ENCODE measurements at places on chromosomes 2 and 18.

- no peak for DNase-seq
Measured at GRCh38 chr2:60821587-60822302, 59.6 kb upstream of the REL start.

DNA sequence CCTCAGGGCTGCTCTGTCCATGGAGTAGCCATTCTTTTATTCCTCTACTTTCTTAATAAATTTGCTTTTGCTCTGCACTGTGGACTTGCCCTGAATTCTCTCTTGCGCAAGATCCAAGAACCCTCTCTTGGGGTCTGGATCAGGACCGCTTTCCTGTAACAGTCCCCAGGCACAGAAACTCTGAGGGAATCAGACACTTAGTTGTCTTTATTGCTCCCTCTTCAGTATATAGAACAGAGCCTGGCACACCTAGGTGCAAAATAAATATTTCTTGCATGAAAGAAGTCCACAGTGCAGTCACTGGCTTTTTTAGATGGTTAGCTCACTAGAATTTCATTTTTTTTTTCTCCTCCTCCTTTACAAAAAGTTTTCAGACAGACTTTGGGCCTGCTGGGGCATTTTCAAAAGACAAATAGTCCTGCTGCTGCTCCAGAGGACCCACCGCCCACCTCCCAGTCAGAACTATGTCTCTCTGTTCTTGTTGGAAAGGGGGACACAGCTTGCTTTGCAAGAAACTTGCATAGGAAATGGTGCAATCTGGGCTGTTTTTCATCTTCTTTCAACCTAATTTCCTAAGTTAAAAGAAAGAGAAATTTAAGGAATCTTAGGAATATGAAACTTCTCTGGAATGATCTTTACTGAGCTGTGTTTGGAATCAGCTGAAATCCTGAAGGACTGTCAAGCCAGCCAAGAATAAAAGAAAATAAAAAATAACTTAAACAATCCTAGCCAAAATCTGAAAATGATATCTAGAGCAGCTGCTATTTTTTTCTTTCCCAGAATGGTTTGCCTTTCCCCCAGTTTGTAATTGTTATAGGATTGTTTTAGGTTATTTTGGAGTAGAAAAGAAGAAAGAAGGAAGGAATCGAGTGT, 31.7 kb upstream of the MAP4K3 start:
- no peak for DNase-seq

- DNase-seq, result no peak
Measured at GRCh38 chr2:106018141-106018540, 176.0 kb downstream of the UXS1 start.

GRCh38 chr2:202624133-202624532, 10.6 kb upstream of the FAM117B start:
- no peak for DNase-seq

GRCh38 chr18:72922895-72923294, 55.1 kb upstream of the NETO1 start:
- DNase-seq, result no peak

- DNase-seq, result no peak
Measured at GRCh38 chr18:13760047-13760446, 33.6 kb downstream of the RNMT start.

- DNase-seq, result no peak
Measured at GRCh38 chr2:177547122-177547521, 154.5 kb downstream of the AGPS start.

- DNase-seq, result no peak
Measured at GRCh38 chr2:133253793-133254192, 314.5 kb downstream of the NCKAP5 start.

DNA sequence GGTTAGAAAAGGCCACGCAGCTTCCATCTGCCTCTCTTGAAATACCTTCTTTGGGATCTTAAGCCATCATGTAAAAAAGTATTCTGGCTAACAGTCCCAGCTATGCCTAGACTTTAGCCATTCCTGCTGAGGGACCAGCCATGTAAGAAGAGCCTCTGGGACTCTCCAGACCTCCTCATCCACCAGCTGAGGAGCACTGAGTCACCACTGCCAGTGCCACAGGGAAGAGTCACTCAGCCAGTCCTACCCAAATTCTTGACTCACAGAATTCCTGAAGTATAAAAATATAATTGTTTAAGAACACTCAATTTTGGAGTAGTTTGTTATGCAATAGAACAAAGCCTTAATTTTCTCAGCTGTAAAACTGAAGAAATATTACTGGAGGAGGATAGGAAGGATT, 436.7 kb downstream of the ZEB2 start:
- DNase-seq, result no peak

- no peak for DNase-seq
Measured at GRCh38 chr18:79458131-79458838, 62.6 kb downstream of the NFATC1 start.

- no peak for DNase-seq
Measured at GRCh38 chr2:54603796-54604195, 119.7 kb upstream of the EML6 start.

DNA sequence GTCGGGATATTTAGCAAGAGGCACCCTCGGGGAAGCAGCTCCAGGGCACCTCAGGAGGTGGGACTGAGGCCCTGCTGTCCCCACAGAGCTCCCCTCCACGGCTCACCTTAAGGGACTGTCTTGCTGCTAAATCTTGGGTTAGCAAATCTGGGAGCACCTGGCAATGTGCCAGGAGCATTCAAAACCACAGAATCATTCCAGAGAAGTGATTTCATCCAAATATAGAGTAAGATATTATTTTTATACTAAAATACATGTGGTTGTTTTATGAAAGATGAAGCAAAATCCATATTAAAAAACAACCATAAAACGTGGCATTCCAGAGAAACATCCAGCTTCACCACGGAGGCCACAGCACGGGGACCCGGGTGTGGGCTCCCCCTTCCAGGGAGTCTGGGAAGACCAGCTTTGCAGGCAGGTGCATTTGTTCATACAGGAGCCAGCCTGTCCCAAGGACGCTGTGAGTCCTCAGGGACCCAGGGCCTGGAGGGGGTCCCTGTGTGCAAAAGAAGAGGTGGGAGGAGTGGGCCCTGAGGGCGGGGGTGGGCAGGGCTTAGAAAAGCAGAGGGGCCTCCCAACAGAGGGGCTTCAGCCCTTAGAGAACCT, 16.3 kb downstream of the HS1BP3 start:
- DNase-seq, result no peak

DNA sequence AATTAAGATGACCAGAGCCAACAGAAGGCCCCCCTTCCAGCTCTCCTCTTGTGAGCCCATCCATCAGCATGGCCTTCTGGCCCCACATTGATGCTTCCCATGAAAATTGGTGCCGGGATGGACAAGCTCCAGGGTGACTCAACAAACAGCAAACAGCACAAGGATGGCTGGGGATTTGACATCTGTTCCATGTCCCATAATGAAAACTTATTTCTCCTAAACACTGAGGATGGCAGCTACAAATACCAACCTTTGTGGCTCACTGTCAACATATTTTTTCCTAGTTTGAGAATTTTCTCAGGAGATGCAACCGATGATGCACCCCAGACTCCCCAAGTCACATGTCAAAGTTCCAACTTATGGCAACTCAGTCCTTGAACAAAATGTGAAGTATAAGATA, 169.6 kb upstream of the SIX2 start:
- no peak for DNase-seq

DNA sequence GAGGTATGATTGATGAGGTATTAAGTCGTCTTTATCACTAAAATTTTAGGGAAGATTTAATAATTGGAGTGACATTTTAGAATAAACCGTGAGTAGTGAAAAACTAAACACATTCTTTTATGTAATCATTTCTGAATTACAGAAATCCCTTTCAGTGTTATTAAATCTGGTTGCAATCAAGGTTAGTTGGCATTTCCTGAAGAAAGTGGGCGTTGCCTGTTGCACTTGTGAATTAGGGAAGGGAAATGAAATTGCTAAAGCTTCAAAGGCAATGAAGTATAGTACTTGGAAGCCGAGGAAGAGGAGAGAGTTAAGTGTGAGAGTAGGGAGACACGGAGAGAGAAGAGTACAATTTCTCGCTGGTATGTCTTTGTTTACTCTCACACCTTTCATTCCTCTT, 274.5 kb downstream of the SLC8A1 start:
- no peak for DNase-seq

DNA sequence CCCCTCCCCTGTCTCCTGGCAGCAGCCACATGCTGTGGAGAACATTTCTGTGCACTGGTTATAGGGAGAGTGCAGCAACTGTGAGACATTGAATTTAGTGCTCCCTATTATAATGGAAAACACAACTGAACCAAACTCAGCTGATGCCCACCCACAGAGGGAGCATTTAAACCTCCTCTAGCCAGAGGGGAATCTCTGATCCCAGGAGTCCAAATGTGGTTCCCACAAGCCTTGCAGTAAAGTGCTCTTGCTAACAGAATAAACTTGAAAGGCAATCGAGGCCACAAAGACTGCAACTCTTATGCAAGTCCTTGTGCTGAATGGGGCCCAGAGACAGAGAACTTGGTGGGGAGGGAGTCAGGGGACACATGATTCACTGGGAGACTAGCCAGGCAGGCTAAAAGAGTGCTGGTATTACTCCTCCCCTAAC, 638.8 kb upstream of the VRK2 start:
- no peak for DNase-seq

DNA sequence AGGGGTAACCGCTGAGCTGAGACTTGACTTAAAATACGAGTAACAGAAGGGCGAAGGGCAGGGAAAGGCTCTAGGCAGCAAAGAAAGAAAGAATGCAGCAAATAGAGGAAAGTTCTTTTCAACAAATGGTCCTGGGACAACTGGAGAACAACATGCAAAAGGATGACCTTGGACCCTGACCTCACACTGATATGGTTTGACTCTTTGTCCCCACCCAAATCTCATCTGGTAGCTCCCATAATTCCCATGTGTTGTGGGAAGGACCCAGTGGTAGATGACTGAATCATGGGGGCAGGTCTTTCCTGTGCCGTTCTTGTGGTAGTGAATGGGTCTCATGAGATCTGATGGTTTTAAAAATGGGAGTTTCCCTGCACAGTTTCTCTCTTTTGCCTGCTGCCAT, 33.9 kb downstream of the ST3GAL5 start:
- no peak for DNase-seq

DNA sequence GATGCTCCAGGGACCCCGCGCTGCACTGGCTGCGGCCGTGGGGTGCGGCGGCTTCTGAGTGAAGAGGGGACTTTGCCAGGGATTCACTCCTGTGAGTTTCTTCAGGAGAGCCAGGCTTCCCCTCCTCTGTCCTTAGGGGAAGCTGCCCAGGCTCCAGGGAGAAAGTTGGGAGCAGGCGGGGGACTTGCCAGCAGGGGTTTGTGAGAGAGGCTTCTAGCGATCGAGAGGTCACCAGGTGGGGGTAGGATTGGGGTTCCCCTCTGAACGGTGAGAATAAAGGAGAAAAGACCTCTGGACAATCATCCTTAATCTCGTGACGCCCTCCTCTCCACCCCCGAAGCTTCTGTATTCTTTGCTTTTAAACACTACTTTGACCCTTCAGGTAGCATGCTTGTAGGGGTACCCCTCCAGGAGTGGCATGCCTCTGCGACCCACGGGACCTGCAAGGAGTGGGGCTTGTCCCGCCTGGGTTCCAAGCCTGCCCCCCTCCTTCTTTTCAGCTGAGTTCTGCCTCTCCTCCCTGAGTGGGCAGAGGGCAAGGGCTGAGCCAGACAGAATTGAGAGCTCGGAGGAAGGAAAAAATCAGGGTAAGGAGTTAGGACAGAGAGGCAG, 601 bp downstream of the PROKR1 start:
- DNase-seq, result no peak

GRCh38 chr2:198287706-198288105, 483.3 kb downstream of the PLCL1 start:
- no peak for DNase-seq

DNA sequence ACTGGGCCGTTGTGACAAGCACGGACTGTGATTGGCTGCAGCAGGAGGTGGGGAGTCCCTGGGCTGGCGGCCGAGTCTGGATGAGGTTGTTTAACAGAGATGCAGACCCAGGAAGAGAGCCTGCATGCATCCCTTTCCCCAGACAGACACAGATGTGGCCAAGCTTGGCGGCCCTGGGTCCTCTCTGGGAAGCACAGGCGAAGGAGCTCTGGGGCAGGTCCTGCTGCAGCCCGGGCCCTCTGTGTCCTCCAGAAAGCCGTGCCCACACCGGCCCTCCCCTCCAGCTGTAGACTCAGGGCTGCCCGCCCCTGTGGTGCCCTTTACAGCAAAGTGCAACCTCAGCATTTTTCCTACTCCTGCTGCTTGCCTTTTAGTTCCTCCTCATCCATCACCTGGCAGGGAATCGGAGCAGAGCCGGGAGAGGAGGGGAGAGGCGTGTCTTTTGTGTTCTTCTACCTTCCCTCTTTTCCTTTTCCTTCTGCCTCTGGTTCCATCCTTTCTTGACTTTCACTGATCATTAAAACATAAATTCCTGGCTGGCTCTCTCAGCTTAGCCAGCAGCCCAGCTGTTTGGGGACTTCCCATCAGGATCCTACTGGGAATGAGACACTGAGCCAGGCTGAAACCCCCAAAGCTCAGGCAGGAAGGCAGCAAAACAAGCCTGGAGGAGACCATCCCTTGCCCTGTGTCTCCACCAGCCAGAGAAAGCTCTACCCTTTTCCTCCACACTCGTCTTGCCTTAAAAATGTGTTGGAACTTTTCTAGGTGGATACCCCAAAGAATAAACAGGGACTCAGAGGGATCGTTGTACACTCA, 75.0 kb downstream of the CTIF start:
- DNase-seq, result no peak

- DNase-seq, result no peak
Measured at GRCh38 chr2:80330527-80331450, 26.2 kb upstream of the LRRTM1 start.

DNA sequence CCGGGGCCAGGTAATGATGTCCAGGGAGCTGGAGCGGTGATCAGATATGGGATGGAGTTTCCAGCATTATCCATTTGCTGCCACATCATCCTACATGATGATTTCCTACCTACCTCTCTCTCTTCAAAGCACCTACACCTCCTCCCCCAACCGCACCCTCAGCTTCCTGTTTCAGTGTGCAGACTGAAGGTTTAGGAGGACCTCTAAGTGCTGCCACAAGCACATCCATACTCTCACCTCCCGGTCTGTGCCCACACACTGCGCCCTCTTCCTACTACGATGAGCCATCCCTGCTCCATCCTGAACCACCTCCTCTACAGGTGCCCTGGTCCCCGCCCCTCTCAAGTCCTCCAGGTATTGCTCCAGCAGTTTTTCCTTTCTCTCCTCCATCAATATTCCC, 123.7 kb downstream of the ALPK2 start:
- no peak for DNase-seq

- no peak for DNase-seq
Measured at GRCh38 chr18:64149916-64150438, 1.1 kb upstream of the LINC00305 start.

DNA sequence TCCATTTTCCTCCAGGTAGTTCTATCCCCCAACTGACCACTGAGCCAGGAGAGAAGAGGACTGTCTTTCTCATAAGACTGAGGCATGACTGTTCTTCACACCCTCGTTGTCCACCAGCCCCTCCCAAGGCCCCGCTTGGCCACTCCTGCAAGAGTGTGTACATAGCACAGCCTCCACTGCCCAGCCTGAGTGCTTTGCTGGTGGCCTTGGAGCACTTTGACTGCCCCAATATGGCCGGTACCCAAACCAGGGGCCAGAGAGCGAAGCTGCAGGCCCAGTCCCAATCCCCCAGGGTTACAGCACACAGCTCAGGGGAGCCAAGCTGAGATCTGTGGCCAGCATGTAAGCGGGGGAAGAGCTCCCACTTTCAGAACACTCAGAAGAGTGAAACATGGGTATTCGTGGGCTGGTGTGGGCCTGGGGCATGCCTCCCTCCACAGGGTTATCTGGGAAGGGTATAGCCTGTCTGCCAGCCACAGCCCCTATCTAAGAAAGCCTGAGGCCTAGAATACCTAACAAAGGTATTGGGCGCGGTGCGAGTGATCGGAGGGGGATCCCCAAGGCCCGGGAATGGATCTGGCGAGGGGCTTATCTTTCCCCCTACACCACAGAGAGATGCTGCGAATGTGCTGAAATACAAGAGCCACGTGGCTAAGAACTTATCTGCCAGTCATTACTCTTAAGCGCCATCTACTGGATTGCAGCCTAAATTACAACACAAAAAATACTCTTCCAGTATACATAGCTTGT, 163.8 kb downstream of the WDPCP start:
- no peak for DNase-seq
